ENCODE measurements at places on chromosomes 2 and 18. TPM values are rescaled to one million over a fixed set of nuclear protein-coding genes. Genes with fewer than 3 reads are reported as not detected.

Gene ZSWIM2
- not detected for total RNA-seq

Gene HK2
- total RNA-seq, result 1.2 TPM

Gene ABCB11
- 0.03 TPM for total RNA-seq

Gene TCF23
- not detected for total RNA-seq

Gene ZBTB7C
- total RNA-seq, result 0.33 TPM

Gene RUFY4
- total RNA-seq, result not detected

Gene TUBB8B
- total RNA-seq, result not detected

Gene KYNU
- 276 TPM for total RNA-seq

Gene IMP4
- total RNA-seq, result 136 TPM

Gene RAB6D
- not detected for total RNA-seq

Gene SPP2
- total RNA-seq, result not detected

Gene IL1RL2
- not detected for total RNA-seq

Gene NETO1
- total RNA-seq, result not detected

Gene DPP10
- total RNA-seq, result not detected

Gene LPIN2
- 16.4 TPM for total RNA-seq

Gene ZNF521
- not detected for total RNA-seq

All from A549 treated with GW870086 at 1 μM for 4 hours (cell line).